ENCODE measurements at places on chromosomes 11 and 22. TPM values are rescaled to one million over a fixed set of nuclear protein-coding genes. Genes with fewer than 3 reads are reported as not detected.

Gene TMEM45B
- total RNA-seq: not detected

Gene OR4D5
- total RNA-seq: not detected

Gene BRSK2
- total RNA-seq: not detected

Gene ACRV1
- not detected for total RNA-seq

Gene CFAP300
- 12.7 TPM for total RNA-seq

Gene ZC3H7B
- total RNA-seq: 45.9 TPM

Gene DDX6
- total RNA-seq: 174 TPM

Gene IL10RA
- not detected for total RNA-seq

Gene FGF19
- not detected for total RNA-seq

Gene FGF4
- total RNA-seq: 0.08 TPM

Gene LRRC10B
- total RNA-seq: 0.27 TPM

Gene LIF
- total RNA-seq: 6.2 TPM

Gene GVQW3
- 4.2 TPM for total RNA-seq

Gene MPPED1
- not detected for total RNA-seq

Gene ADM2
- total RNA-seq: 8.0 TPM

Gene SCN3B
- total RNA-seq: not detected

Gene FAM227A
- 0.74 TPM for total RNA-seq

Gene KLHL35
- total RNA-seq: 3.8 TPM

Gene CRYBB3
- total RNA-seq: not detected

Gene RFPL3
- total RNA-seq: not detected

Gene SEPTIN3
- total RNA-seq: not detected

Gene SYTL2
- total RNA-seq: 5.2 TPM

Gene PARVG
- total RNA-seq: not detected

Gene BDNF
- 8.1 TPM for total RNA-seq

Gene DUSP8
- total RNA-seq: not detected

Gene GLB1L3
- not detected for total RNA-seq

Gene CD44
- 242 TPM for total RNA-seq

Gene SERHL2
- total RNA-seq: 2.2 TPM

Gene IFT27
- total RNA-seq: 29.1 TPM

Gene TRIM64
- total RNA-seq: not detected

Gene NFAM1
- total RNA-seq: not detected
